K562 (cell line): ENCODE measurements at places on chromosomes 4 and X. TPM values are rescaled to one million over a fixed set of nuclear protein-coding genes. Genes with fewer than 3 reads are reported as not detected.

The PLS3 gene
- polyA plus RNA-seq = 0.03 TPM in 1 of 2 replicates, not detected in the other

The TMEM175 gene
- 22.5 and 30.9 TPM in 2 replicates for polyA plus RNA-seq

The CPZ gene
- polyA plus RNA-seq = 1.1 TPM in 2 replicates

The FAM47A gene
- polyA plus RNA-seq = not detected in 2 replicates
